Ascending aorta (tissue), 2 donors: ENCODE measurements at places on chromosomes 4 and X.

- DNase-seq, result no peak
These were observed at the start of gene EPGN for GRCh38 chr4:74308215-74308614. TSS of gene EPGN (plus strand) at chr4:74308470. CDS start at chr4:74308534, 64 bp downstream.

GRCh38 chr4:7315286-7315685 lies 119.4 kb downstream of the PSAPL1 start:
- no peak for DNase-seq

- no peak for DNase-seq
These were observed 53.0 kb downstream of the MSN start for GRCh38 chrX:65720381-65720964.

GRCh38 chr4:106627051-106627450 lies 258.5 kb upstream of the GIMD1 start:
- DNase-seq, result no peak

DNA sequence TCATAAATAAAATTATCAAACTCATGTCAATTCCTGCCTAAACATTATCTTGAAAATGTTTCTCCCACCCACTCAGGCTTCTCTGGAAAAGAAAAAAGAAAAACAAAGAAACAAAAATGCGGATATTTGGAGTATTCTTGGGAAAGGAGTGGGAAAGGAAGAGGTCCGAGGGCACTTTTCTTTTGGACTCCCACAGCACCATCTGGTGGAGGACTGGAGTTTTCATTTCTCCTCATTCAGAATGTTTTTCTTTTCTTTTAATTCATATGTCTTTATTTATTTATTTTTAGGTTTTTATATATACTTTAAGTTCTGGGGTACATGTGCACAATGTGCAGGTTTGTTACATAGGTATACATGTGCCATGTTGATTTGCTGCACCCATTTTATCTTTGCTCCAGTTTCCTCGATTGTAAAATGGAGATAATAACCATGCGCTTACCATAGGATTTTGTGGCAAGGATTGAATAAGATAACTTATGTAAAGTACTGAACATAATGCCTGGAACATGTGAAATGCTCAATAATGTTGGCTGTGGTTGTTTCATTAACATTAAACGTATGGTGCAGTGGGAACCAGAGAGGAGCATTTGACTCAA lies 8.0 kb upstream of the KCNE5 start:
- no peak for DNase-seq

GRCh38 chrX:34377645-34378044 lies 245.5 kb upstream of the FAM47A start:
- no peak for DNase-seq

DNA sequence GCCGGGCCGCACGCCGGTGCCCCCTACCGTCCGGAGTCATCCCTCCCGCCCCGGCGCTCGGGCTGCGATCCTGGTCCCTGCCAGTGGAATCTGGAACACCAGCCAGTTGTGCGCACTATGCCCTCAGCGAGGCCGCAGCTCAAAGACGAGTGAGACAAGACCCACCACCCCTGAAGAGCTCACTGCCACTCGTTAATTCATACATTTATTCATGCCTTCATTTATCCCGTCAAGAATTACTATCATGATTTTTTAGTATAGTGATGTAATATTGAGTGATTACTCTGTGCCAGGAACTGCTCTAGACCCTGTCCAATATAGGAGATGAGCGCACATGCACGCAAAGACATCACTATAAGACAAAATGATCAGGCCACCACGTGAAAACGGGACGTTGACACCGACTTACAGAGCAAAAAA lies 247 bp upstream of the PPA2 start:
- DNase-seq, result peak; percentile 93

DNA sequence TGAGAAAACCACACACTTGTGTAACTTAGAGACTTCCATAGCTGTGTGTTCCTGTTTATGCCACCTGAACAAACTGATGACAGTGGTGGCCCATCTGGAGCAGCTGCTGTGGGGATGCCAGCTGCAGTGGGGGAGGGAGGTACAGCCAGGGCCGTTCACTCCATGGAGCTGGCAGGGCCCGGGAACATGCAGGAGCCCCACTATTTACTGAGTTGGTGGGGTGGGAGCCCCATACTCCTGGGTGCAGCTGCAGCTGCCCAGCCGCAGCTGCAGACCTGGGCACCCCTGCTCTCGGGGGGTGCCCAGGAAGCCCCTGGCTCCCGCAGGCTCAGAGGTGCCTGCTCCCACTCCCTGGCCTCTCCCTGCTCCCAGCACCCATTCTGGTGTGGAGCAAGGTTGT lies 398.6 kb upstream of the RASGEF1B start:
- no peak for DNase-seq

DNA sequence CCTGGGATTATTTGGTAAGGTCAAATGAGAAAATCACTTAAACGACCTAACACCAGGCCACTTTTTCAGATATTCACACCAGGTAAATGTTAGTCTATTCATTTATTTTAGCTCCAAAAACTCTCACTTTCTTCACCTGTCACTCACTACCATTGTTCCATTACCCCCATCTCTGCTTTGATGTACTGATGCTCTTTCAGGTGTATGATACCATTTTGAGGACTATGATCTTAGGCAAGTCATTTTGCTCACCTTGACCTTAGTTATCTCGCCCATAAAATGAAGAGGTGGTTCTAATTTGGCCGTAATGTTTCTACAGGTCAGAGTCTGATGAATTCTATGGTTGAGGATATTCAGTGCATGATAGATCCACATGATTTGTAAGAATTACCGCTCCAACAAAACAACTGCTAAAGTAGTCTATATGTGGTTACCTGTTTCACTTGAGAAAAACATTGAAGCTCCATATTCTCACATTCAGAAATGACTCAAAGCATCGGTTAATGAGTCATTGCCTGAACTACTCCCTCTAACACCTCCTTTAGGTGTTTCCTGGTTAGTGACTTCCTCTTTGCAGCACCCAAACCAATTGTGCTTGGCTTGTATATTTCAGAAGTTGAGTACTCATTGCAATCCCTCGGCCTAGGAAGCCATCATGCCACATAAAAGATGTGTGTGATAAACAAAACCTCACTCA lies 4.5 kb downstream of the DTHD1 start:
- DNase-seq, result no peak

- no peak for DNase-seq
These were observed 15.1 kb downstream of the TAF9B start for GRCh38 chrX:78124307-78124706.

GRCh38 chrX:11341274-11342201 lies 48.3 kb downstream of the AMELX start:
- peak; percentile 83 for DNase-seq

DNA sequence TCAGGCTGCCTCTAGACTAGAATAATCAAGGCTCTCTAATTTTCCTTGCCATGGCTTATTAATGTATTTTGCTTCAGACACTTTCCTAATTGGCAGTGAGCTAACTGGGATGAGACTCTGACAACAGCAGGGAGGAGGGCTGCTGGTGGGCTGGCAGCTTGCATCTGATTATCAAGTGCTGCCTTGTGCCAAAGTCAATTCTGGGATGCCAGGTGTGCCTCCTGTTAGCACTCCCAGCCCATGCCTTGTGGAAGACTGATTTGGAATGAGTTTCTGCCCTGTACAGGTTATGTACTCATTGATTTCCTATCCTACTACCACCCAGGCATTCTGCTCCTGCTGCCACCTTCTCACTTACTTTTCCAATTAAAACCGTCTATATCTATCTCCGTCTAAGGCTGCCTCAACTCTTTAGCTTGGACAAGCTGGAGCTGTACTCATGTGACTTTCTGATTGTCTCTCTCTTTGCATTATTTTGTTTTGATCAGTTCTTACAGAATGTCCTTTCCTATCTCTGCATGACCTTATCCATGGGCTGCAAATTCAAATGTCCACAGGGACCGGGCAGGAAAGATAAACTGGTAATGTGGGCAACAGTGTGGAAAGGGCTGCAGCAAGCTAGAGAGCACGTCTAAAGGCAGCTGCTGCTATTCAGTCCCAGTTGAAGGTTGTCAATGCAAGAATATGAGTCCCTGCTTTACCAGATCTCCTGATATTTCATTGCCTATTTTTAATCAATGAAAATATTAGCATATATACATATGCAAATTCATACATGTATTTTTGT lies 112.6 kb downstream of the GABRA2 start:
- DNase-seq, result no peak

DNA sequence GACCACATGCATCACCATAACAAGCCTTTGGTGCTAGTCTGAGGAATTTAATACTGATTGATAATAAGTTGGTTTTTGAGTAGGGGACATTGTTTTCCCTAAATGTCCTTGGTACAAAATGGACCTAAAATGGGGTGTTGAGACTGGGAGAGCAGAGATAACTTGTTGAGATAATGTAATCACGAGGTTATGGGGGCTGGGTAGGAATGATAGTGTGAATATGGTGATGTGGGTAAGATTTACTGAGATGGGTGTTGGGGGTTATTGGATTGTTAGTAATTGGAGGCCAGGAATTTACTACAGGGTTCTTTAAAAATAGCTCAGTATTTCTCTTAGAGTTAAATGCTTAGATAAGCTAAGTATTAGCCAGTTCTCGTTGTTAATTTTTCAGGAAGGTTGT lies 3.9 kb downstream of the BMP2K start:
- DNase-seq, result no peak

GRCh38 chr4:76607846-76608245 lies 172.8 kb downstream of the SHROOM3 start:
- no peak for DNase-seq

DNA sequence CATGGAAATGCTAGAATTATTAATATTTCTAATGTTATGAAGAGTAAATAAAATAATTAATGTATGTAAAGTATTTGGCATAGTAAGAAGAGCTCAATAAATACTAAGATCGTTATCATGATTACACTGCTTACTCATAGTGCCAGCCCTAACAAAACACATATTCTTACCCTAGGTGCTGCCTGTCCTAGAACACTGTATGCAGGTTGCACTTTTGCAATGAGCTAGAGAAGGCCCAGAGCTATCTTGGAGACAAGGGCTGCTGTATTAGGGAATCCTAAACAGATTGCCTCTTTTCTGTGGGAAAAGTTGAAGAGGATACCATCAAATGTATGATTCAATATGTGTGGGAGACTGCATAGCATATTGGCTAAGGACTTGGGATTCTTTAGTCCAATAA lies 48.0 kb upstream of the TMEM164 start:
- no peak for DNase-seq

- no peak for DNase-seq
These were observed 37.6 kb downstream of the EFHC2 start for GRCh38 chrX:44305921-44306320.

DNA sequence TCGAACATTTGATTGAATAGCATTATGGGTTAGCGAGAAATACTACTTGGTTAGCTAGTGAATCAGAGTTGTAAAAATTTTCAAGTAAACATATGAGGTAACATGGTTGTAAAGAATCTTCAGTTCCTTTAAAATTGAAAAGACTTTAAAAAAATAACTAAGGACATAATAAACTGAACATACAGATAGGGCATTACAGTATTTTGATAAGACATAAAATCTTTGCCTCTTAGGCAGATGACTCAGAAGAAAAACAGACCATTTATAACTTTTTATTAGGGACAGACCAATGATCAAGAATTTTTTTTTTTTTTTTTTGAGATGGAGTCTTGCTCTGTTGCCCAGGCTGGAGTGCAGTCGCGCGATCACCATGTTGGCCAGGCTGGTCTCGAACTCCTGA lies 43.1 kb downstream of the PNMA5 start:
- DNase-seq, result no peak
